ENCODE measurements at places on chromosomes 5 and 9.

DNA sequence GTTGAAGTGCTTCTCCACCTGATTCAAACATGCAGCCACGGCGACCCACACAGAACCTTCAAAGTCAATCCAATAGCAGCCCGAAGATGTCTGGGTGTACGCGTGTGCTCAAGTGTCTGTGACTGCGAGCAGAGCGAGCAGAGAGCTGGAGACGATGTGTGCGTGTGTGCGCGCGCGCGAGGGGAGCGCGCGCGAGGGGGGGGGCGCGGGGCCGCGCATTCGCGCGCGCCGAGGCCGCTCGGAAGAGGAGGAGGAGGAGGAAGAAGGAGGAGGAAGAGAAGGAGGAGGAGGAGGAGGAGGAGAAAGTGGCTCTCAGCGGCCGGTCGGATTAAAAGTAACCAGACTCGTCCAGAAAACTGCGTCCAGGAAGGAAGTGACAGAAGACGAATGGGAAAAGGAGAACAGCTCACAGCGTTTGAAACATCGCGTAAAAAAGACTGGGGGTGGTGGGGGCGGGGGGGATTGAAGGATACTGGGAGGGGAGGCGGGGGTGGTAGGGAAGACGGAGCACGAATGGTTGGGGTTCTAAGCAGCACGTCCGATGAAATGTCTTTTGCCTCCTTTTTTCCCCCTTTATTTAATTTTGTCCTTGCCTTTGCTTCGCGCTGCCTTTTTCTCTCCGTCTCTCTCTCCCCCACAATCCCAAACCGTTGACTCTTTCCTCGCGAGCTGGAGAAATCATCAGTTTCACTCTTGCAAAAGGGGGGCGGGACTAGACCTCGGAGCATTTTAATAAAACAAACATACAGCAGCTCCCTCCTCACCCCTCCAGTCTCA is at the start of gene MEF2C:
Gene MEF2C (minus strand): TSS at position 126 of the 777 bp plus-strand sequence. CDS start 59,396 bp downstream, outside the sequence.
- DNase-seq: peak; percentile 76

DNA sequence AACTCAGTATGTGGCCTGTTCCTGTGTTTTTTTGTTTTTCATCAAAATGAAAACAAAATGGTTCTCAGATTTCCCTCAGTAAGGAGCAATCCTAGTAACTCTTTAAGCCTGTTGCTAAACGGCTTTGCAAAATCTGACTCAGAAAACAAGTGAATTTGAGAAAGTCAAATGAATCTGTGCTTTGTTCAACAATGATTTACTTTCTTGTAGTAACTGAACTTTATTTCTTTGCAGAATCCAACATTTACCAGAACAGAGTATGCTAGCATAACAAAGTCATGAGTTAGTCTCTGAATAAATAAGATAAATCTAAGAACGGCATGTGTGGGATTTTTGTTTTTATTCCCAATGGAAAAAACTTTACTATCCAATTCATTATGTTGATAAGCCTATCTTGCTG is 93.8 kb downstream of the OXCT1 start:
- no peak for DNase-seq

GRCh38 chr5:140181002-140181483 is 6.1 kb downstream of the CYSTM1 start:
- no peak for DNase-seq

DNA sequence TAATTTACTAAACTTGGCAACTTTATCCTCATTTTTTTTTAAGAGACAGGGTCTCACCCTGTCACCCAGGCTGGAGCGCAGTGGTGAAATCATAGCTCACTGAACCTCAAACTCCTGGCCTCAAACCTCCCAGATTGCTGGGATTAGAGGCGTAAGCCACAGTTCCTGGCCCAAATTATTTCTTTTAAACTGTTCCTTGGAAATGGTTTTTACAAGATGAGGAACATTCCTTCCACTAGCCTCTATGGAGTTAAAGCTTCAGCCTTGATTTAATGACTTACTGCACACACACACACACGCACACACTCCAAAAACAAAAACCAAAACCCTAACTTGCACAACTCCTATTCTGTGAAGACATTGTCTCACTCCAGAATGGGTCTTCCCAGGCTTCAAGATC is 77.2 kb upstream of the TARS1 start:
- DNase-seq: no peak

DNA sequence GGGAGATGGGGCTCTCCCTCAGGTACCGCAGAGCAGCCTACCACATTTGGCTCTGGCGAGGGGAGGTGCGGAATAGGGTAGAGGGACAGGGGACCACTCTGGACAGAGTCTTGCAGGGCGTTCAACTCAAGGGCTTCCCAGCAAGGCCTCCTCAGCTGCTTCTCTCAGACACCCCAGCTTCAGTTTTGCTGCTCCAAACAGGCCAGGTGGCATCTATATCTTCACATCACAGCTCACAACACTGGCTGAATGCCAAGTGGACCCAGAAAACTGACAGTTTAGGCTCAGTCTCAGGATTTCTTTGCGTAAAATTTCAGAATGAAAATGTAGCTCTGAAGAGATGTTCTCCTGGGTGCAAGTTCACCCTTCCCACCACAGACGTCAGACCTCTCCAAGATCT is 592.6 kb upstream of the ADAMTS16 start:
- DNase-seq: no peak

DNA sequence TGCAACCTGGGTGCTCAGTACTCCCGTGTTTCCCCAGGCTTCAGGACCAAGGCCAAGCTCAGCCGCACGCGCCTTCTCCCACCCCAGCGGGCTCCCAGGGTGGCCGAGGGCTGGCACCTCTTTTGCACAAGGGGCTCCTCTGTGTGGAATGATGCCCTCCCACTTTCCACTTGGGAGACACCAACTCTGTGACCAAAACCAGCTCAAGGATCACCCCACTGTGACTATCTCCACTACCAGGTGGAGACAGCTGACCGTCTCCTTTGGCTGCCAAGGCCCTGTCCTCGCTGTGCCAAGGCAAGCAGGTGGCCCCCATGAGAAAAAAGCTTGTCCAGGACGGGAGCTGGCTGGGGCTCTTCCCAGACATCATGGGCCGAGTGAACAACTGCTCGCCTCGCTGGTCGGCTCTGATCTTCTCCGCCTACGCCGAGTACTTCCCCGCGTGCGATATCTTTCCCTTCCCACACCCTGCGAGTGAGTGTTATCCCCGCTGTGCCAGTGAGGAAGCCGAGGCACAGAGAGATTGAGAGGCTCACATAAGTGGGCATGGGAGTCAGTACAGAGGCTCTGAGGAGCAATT is 132.8 kb downstream of the ZNF354C start:
- no peak for DNase-seq

- no peak for DNase-seq
Measured at GRCh38 chr5:150075233-150075632, 11.1 kb downstream of the CSF1R start.

DNA sequence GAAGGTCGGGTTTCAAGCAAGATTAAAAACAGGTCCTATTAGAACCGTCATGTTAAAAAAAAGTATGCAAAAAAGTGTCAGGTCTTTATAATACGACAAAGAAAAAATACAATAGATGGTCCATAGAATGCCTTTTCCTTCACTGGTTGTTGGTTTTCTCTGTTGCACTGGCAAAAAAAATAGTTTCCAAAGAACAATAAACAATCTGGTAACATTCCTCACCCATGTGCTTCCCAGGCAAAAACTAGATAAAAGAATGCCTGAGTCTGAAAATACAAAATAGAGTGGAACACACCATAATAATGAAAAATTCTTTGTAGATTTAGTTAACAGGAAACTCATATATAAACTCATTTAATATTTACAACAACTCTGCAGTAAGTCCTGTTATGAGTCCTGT is 590.0 kb upstream of the DMAC1 start:
- no peak for DNase-seq

DNA sequence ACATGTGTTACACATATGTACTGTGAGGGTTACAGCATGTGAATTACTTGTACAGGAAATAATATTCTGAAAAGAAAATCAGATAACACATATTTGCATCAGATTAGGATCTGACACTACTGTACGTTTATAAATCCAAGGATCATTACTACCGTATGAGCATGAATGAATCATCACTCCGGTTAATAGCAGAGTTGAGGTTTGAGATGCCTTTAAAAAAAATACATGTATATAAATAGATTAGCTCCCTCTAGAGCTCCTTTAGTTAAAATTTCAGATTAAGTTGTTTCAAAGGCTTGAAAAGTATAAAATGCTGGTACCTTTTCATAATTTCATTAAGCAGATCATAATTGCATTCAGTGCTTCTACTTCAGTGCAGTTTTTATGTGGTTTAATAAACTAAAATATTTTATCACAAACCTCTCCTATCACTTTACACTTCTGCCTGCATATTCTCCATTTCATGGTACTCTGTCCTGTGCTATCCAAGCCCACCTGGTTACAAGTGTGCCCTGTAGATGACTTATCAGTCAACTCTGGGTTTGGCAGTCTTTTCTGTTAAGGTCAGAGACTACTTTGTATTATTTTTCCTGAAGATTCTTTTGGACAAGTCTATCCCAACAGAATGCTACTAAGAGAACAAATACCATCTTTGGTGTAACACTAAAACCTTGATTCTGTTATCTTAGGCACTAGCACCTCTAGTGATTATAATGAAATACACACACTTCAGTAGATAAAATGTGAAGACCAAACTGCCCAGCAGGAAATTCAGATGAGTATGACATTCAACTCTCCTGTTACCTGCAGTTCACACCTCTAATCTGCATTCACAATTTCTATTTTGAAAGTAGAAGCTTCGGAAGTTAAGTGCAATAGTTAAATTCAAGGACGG is 48.0 kb upstream of the POU5F2 start:
- no peak for DNase-seq

GRCh38 chr5:86981898-86982297 is 285.8 kb upstream of the RASA1 start:
- no peak for DNase-seq

DNA sequence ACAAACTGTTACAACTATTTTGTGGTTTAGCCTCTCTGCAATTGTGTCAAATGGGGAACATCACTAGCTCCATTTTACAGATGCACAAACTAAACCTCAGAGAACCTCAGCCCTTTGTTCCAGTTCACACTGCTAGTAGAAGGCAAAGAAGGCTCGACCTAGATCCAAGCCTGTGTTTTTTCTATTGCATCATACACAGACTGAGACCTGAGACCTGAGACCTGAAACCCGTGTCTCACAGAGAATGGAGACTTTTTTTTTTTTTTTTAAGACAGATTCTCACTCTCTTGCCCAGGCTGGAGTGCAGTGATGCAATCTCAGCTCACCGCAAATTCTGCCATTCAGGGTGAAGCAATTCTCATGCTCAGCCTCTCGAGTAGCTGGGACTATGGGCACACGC is 120.8 kb downstream of the GALNT10 start:
- DNase-seq: no peak

DNA sequence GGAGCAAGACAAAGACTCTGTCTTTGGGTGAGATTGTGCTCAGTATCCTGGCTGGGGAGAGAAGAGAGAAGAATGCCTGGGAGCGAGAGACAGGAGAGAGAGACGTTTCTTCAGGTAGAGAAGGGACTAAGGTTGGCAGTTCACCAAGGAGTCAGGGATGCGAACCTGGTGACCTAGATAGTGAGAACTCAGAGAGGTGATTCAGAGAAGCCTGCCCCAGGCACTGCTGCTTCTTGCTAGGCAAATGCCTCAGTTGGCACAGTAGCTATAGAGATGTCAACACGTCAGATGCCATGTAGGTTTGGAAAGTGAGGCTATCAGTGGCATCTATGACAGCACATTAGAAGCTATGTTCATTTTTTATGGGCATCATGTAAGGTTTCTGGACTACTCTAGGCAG is 231.6 kb upstream of the VLDLR start:
- DNase-seq: no peak

- no peak for DNase-seq
Measured at GRCh38 chr5:84370176-84370575, 14.5 kb downstream of the EDIL3 start.

- no peak for DNase-seq
Measured at GRCh38 chr9:130212543-130213297, 40.5 kb downstream of the NCS1 start.

- peak; percentile 48 for DNase-seq
Measured at GRCh38 chr5:158013939-158014338, 155.0 kb upstream of the CLINT1 start.

DNA sequence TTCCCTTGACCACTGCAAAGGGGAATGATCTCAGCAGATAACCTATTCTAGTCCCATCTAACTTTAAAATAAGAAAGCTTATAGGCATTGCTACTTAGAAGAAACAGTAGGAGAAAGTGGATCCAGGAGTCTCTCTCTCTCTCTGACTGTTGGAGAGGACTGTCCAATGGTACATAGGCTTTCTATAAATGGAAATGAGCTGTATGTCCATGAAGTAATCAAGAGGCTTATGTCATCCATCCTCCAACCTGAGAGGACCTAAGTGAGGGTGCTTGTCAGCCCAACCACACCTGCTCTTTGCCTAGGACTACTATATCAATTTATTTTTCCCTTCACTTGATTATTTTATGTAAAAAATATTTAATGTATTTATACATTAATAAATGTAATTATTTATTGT is 172.3 kb downstream of the PAPPA start:
- DNase-seq: no peak

- DNase-seq: no peak
Measured at GRCh38 chr5:159657771-159658170, 258.5 kb upstream of the ADRA1B start.

DNA sequence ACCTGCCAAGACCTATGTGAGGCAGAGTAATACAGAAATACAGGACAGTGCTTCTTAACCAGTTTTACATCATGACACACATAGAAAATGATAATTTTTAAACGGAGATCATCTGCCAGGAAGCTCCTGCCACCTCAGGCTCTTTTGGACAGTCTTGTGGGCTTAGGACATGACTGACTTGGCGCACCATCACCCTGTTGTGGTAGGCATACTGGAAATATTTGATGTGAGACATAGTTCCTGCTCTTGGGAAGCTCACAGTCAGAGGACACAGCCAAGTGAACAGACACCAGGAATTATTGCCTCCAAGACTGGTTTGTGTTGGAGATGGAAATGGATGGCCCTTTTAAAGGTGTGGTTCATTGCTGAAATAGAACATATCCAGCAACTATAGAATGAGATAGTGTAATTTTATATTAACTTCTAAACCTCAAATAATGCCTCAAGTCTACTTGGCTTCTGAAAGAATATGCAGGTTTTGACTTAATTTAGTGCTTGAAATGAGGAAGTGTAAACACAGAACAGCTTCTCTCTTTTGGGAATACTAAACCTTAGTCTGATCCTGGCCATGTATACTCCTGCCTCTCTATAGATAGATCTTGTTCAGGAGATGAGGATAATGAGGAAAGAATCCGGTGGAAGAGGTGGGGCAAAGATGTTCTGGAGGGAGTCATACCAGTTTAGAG is 19.7 kb downstream of the CPEB4 start:
- no peak for DNase-seq

DNA sequence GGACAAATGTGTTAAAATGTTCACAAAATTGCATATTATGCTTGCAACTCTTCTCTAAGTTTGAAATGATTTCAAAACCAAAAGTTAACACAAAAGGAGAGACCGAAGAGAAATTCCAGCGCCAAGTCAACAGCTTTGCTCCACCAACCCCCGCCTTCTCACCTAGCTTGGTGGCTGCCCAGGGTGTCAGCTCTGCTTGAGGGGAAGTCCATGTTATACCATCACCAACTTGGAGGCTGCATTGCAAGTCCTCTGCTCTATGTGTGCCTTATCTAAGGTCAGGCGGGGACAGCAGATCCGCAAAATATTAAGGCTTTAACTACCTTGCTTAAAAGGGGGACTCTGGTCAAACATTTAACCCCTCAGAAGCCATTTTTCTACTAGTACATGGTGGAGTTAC is 14.6 kb downstream of the CCNJL start:
- DNase-seq: no peak

GRCh38 chr5:113311301-113311700 is 123.5 kb downstream of the TSSK1B start:
- no peak for DNase-seq

All from kidney (tissue), 22 donors.